ENCODE measurements at places on chromosomes 13 and 19.
A peak's percentile ranks its signal among the peaks of the same experiment; 100 is the strongest.

- DNase-seq: no peak
These were observed 2.0 kb upstream of the MEDAG start for GRCh38 chr13:30904043-30904442.

DNA sequence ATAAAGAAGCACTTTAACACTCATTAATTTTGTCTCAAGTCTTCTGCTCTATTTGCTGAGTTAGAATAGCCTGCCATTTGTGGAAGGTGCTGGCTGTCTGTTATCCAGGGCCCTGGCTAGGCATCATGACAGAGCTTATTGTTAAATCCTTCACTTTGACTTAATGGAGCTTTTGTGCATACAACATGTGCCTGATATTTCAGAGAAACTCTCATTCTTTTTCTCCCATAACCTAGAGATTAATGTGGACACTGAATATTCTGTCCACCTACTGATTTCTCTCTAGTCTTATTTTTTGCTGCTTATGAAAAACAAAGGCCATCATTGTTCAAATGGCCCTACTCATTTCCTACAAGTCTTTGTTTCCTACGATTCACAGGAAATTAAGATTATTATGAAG lies 383.1 kb upstream of the HTR2A start:
- no peak for DNase-seq

DNA sequence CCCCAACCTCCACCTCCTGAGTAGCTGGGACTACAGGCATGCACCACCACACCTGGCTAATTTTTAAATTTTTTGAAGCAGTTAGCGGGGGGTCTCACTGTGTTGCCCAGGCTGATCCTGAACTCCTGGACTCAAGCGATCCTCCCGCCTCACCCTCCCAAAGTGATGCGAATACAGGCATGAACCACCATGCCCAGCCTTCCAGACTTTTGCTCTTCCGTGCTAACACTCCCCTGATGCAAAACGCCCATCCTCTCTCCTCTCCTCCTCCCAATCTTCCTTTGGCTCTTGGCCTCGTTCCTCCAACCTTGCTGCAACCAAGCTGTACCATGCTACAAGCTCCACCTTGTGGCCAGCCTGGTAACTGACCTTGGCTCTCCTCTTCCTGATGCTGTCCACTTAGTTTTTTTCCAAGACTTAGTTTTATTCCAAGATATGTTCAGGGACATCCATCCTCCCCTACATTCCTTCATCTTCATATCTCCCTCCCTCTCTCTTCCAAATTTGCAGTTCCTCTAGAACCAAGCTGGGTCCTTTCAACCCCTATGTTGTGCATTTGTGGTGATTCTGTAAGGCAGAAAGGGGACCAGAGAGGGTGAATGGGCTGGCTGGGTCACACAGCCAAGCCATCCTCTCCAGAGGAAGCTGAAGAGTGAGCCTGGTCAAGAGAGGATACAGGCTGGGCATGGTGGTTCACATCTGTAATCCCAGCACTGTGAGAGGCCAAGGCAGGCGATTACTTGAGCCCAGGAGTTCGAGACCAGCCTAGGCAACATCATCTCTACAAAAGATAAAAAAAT lies 32.8 kb downstream of the TINCR start:
- DNase-seq: no peak

DNA sequence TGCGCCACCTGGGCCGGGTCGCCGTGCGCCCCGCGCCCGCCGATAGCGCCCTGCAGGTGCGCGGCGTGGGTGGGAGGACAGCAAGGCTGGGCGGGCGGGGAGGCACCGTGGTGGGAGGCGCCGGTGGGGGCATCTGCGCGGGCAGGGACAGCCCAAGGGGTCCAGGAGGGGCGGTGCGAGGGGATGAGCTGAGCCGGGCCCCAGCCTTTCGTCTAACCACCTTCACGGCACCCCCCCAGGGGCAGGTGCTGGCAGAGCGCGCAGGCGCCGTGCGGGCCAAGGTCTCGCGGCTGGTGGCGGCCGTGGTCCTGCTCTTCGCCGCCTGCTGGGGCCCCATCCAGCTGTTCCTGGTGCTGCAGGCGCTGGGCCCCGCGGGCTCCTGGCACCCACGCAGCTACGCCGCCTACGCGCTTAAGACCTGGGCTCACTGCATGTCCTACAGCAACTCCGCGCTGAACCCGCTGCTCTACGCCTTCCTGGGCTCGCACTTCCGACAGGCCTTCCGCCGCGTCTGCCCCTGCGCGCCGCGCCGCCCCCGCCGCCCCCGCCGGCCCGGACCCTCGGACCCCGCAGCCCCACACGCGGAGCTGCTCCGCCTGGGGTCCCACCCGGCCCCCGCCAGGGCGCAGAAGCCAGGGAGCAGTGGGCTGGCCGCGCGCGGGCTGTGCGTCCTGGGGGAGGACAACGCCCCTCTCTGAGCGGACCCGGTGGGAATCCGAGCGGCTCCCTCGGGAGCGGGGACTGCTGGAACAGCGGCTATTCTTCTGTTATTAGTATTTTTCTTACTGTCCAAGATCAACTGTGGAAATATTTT lies 3.1 kb downstream of the KISS1R start:
- DNase-seq: peak; percentile 64

- DNase-seq: no peak
These were observed 1.0 kb upstream of the PGLS start for GRCh38 chr19:17510220-17510993.

DNA sequence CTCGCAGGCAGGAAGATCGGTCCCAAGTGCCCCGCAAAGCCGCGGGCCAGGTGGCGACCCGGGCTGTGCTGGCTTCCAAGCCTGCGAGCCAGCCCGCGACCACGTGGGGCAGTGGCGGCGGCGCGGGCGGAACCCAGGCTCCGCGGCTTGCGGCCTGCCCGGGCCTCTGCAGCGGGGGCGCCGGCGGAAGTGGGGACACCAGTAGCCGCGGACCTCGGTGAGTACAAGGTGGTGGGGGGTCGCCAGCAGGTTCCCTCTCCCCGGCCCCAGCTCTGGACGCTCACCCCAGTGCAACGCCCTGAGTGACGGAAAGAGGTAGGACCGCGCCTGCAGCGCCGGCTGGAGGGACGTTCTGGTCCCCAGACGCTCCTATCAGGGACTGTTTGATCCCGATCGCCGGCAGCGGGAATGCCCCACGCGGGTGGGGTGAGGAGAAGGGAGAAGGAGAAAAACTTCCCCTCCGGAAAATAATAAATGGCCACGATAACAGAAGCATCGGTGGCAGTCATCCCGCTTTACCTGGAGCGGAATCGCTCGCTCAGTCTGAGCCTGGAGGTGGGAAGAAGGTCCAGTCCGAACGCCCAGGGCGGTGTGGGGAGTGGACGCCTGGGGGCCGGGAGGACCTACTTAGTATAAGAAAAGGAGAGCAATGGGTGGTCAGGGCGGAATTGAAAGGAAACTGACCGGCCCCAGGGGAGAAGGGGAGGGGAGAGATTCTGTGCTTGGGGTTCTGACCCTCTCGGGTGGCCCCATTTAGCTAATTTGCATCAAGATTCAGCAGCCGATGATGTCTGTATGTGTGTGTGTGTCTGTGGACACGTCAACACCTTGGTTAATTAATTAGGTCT lies at the start of gene GEMIN7:
GEMIN7 (plus strand) TSS at position 198 of the 848 bp plus-strand sequence. CDS start 10,855 bp downstream, outside the sequence.
- DNase-seq: peak; percentile 83

- DNase-seq: no peak
These were observed 42.0 kb downstream of the EPS15L1 start for GRCh38 chr19:16429759-16430091.

GRCh38 chr13:31846961-31847752 lies 107.8 kb downstream of the RXFP2 start:
- DNase-seq: no peak

- DNase-seq: no peak
These were observed 9.9 kb downstream of the LYL1 start for GRCh38 chr19:13092606-13093235.

GRCh38 chr13:72507416-72508199 lies 219.8 kb downstream of the MZT1 start:
- DNase-seq: no peak

GRCh38 chr19:41569481-41570150 lies 6.3 kb upstream of the CEACAM21 start:
- DNase-seq: no peak

DNA sequence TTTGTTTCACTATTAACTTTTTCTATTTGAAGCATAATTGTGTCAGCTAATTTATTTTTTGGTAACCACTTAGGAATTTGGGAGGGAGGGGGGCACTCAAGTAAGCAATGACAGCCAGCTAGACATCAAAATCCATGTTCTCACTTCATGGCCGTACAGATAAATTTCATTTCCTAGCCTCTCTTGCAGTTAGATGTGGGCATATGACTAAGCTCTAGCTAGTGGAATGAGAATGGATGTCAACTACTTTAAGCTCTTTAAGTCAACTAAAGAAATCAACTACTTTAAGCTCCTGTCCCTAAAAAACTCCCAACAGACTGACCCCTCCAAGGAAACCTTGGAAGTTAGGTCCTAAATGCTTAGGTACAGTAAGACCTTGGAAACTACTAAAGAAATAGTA lies 92.0 kb downstream of the KCNRG start:
- DNase-seq: no peak

DNA sequence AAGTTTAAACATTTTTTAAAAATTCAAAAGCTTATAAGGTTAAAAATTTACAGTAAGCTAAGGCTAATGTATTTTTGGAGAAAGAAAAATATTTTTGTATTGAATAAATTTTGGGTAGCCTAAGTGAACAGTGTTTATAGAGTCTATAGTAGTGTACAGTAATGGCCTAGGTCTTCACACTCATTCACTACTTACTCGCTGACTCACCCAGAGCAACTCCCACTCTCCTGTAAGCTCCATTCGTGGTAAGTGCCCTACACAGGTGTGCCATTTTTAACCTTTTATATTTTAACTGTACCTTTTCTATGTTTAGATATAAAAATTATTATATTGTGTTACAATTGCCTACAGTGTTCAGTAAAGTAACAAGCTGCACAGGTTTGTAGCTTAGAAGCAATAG lies 96.6 kb upstream of the FREM2 start:
- DNase-seq: no peak

- no peak for DNase-seq
These were observed 49.1 kb downstream of the WASF3 start for GRCh38 chr13:26606631-26607030.

- no peak for DNase-seq
These were observed 398.2 kb upstream of the NBEA start for GRCh38 chr13:34543836-34544235.

DNA sequence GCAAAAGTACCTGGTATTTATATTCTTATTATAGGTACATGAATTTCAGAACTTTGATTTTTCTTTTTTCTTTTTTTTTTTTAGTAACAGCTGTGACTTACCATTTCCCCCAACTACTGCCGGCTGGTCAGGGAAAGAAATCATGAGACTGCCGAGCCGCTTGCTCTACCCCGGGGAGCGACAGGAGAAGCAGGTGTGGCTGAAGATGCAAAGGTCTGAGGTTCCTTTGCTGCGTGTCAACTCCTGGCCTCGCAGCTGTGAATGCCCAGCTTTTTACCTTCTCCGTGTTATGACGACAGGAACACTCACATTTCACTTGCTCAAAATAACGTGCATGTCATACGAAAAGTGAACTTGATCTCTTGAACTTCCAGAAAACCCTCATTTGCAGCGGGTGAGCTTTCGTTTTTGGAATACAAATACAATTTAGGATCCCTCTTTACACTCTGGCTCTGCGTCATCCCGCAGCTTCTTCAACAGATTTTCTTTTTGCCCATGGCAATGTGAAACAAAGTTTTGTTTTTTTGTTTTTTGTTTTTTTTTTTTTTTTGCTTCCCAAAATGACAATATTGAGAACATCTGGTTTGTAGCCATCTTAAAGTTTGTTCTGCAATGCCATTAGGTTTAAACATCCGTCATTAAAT lies 117.9 kb downstream of the EFNB2 start:
- no peak for DNase-seq

- DNase-seq: no peak
These were observed 222.3 kb upstream of the SOX1 start for GRCh38 chr13:111844682-111845081.

DNA sequence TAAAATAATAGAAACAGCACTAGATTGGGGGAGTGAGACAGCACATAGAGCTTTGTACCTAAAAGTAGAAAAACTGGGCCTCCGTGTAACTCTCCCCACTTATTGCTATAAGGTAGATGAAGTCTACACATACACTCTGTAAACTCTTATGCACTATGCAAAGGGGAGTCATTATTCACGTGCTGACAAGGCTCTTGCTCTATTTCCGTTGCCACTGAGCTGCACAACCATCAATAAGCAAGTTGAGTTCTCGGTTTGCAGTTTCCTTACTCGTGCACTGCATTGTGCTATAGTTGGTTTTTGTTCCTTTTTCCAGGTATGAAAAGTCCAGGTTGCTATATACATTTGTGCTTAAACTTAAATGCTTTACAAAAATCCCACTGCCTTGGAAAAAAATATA lies 294.0 kb upstream of the DACH1 start:
- no peak for DNase-seq

- DNase-seq: no peak
These were observed 251.5 kb downstream of the DNAJC15 start for GRCh38 chr13:43274881-43275280.

GRCh38 chr13:34346626-34347025 lies 528.7 kb downstream of the RFC3 start:
- DNase-seq: no peak

DNA sequence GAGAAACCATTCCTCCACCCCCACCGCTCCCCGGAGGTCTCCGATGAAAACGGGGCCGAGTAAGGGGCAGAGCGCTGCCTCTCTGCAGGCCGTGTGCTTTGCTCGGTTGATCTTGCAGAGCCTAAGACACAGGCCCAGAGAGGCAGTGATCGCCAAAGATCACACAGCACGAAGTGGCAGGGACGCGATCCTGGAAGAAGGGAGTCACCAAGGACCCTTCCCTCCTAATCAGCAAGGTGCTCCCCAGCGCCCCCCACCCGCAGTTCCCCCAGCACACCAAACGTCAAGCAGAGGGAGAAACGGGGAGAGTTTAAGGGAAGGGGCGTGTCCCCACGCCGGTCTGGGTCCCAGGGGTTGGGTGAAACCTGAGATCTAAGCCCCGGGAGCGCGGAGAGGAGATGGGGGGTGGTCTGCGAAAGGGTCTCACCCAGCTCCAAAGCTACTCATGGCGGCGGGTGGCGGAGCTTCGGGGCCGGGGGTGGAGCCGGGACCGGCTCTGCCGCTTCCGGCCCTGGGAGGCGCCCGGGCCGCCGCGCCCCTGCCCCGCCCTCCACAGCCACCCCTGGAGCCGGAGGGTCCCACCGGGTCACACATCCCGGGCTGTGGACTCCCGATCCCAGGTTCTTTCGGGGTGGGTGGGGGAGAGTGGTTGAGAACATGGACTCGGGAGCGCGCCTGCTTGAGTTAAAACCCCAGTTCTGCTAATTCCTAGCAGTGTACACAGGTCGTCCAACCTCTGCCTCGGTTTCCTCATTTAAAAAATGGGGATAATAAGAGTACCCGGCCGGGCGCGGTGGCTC lies at the start of gene EML2:
EML2 (minus strand) TSS at position 468 of the 800 bp plus-strand sequence; CDS start at position 447, 21 bp downstream.
- DNase-seq: peak; percentile 49

All from stimulated activated effector memory CD8-positive, alpha-beta T cell treated with anti-CD3 and anti-CD28 coated beads, Interleukin-12 subunit alpha, Interleukin-12 subunit beta, amount 100 ng/mL, for 72 hours (primary cell).